ENCODE measurements at places on chromosomes 7 and 10.

GRCh38 chr7:42068554-42069280 is 168.3 kb downstream of the GLI3 start:
- no peak for DNase-seq

GRCh38 chr7:40310258-40310657 is 175.5 kb downstream of the SUGCT start:
- DNase-seq: no peak

- no peak for DNase-seq
These were observed 86.3 kb downstream of the PTPRE start for GRCh38 chr10:127993056-127993690.

- DNase-seq: no peak
These were observed 79.6 kb downstream of the BMPR1A start for GRCh38 chr10:86836044-86836443.
